ENCODE measurements at places on chromosomes 2 and 18.

DNA sequence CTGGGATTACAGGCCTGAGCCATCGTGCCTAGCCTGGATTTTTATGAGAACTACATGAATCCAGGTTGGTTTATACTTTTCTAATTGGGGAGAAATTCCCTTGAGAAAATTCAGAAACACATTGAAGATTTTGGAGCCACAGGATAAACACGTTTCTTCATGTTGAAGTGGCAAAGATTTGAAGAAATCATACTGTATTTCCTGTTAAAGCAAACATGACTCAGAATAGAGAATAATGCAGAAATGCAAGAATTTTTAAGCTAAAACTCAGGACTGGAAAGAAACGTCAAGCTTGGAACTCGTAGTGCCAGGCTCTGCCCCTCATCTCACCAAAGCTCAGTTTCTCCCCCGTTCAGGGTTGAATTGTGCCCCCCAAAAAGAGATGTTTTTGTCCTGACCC is 32.1 kb upstream of the TAF1B start:
- no peak for DNase-seq

GRCh38 chr18:58288921-58289797 is 245.1 kb downstream of the NEDD4L start:
- no peak for DNase-seq

DNA sequence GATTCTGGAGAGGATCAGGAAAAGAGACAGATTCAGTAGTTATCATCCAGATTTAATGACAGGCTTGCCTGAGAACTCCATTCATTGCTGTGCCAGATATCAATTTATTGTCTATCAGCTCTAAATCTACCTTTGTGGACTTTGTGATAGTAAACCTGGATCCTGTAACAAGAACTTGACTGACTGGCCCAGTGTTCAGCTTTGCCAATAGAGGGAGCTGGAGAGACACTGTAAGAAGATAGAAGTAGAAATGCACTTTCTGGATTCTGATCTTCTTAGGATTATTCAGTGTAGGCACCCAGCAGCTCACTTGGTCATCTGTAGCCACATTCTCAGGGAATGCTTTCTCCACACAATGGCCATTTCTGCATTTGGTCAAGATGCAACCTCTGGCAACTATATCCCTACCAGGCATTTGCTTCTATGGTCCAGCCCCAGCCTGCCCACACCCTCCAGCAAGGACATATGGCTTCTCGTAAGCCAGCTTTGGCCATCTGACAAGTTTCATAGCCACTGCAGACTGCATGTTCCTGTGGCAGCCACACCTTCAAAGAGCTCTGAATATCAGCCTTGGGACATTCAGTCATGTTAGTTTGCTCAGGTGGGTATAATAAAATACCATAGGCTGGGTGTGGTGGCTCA is 6.1 kb upstream of the SERPINB8 start:
- peak; percentile 64 for DNase-seq

DNA sequence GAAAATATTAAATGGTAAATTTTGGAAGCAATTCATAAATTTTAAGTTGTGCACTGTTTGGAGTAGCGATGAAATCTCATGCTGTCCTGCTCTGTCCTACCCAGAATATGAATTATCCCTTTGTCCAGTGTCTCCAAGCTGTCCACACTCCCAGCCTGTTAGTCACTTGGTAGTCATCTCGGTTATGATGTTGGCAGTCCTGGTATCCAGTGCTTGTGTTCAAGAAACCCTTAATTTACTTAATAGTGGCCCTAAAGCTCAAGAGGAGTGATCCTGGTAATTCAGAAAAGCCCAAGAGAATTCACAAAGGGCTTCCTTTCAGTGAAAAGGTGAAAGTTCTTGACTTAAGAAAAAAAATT is 71.8 kb upstream of the STAM2 start:
- no peak for DNase-seq

- no peak for DNase-seq
Observed at GRCh38 chr2:214674278-214674677, 135.2 kb downstream of the BARD1 start.

DNA sequence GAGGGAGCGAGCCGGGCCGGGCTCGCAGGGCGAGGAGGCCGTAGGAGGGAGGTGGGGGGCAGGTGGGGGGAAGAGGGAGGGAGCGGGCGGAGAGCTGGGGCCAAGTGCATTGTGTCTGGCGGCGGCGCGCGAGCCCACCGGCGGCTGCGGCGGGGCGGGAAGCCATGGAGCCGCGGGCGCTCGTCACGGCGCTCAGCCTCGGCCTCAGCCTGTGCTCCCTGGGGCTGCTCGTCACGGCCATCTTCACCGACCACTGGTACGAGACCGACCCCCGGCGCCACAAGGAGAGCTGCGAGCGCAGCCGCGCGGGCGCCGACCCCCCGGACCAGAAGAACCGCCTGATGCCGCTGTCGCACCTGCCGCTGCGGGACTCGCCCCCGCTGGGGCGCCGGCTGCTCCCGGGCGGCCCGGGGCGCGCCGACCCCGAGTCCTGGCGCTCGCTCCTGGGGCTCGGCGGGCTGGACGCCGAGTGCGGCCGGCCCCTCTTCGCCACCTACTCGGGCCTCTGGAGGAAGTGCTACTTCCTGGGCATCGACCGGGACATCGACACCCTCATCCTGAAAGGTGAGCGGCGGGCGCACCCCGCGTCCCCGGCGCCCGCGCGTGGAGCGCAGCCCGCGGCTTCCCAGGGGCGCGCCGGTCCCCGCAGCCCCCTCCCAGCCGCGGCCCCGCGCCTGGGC is at the start of gene TMEM178A:
TMEM178A (plus strand) TSS at position 107 of the 680 bp plus-strand sequence; CDS start at position 165, 58 bp downstream.
- DNase-seq, result no peak

- DNase-seq, result no peak
Observed at GRCh38 chr18:13577781-13578180, 148.6 kb downstream of the FAM210A start.

- no peak for DNase-seq
Observed at GRCh38 chr18:40708726-40709125, 1246.3 kb upstream of the PIK3C3 start.

DNA sequence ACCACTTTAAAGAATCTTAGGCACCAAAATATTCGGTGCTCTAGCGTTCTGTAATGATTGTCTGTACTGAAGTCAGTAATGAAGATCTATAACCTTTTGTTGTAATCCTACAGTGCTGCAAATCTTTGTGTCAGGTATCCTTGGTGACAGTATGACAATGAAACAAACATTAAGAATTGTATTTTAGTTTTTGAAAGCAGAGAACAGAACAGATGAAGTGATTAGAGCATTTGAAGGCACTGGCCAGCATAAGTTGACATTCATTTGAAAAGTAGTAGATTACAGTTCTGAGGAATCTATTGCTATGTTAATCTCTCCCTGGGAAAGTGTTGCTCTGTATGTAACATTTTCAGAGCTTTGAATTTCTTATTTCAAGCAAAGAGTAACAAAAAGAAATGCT is 451.2 kb downstream of the NUP35 start:
- no peak for DNase-seq

DNA sequence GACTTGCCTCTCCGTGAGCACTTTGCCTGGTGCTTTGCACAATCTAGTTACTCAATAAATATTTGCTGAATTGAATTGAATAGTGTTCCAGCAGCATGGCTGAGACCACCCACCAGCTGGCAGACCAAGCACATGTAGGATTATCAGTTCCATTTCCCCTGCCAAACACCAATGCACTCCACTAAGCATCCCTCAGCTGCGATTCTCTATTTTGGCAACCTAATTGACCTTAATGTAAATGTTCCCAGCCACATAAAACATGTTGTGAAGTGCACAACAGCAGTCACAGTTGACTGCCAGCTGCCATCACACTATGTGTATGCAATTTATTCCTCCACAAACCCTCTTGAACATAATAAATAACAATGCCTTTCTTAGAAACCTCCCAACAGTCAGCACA is 1879.4 kb upstream of the PIK3C3 start:
- no peak for DNase-seq

- no peak for DNase-seq
Observed at GRCh38 chr18:23143815-23144261, 8.6 kb downstream of the CABLES1 start.

DNA sequence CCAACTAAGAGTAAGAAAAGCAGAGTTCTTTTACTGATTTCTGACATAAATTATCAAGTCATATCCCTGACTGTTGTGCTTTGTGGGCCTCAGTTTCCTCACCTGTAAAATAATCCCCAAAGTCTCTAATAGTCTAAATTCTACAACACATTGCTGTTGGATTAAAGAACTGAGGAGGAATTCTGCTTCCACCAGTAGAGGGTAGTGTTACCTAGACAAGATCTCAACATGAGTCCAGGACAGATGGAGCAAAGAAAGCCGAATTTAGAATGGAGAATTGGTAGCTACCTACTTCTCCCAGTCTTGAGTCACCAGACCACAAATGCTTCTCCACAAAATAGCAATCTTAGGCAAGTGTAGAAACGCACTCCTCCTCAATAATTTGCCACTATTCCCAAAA is 462.5 kb upstream of the FSHR start:
- no peak for DNase-seq

Data from left lobe of liver (tissue), 2 donors.